ENCODE measurements at places on chromosomes 1 and 21.

DNA sequence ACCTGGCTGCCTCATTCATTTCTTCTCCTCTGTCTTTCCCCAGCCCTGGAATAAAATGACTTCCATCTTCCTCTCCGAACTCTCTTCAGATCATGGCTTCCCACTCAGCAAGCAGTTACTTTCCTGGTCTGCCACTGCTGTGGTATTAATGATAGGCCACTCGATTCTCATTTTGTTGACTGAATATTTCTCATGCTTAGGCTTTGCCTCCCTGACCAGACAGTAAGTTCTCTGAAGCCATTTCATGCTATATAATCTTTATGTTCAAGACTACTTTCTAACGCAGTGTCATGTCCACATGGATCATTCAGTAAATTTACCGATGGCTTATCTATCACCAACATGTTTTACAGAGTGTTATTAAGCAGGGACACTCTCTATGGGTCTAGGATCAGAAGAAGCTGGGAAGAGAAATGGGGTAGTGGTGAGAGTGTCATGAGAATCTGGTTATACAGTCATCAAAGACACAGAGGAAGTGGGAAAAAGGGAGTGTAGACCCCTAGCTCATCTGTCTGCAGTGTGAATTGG, 20.6 kb downstream of the RUNX1 start:
- DNase-seq, result no peak

DNA sequence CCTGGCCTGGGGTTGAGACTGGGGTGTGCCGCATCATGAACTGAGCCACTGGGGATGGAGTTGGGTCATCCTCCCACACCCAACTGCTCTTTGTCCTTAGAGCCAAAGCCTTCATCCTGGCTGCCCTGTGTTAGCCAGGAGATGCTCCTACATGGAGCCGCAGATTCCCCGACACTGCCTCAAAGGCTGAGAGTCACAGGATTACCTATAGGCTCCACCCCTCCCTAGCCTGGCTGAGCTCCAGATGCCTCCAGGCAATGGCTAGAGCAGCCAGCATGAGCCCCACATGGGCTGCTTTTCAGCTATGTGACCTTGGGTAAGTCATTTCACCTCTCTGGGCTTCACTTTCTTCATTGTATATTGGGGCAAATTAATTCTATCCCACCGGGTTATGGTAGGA, 119.9 kb upstream of the POU3F1 start:
- DNase-seq, result no peak

- DNase-seq, result no peak
These were observed 14.3 kb downstream of the NADK start for GRCh38 chr1:1763657-1764621.

DNA sequence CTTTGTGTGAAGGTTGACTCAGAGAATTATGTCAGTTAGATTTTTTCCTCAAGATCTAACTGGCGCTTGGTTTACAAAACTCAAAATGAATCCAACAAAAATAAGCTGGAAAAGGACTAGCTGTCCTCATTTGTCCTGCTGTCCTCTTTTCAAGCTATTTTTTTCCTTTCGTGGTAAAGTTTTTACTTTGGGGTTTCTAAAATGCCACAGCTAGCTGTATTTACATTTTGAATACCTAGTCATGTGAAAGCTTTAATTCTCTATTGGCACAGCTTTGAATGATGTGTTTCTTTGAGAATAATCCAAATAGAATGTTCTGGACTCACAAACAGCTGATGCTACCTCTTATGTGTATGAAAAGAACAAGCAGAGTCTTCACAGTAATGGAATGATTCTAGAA, 673.6 kb upstream of the NR5A2 start:
- DNase-seq, result no peak

Data from T-helper 17 cell (primary cell).